Activated T-cell treated with anti-CD3 and anti-CD28 coated beads, Interleukin-2, amount 50 U/mL, for 24 hours (primary cell): ENCODE measurements at places on chromosomes 6 and 20.

DNA sequence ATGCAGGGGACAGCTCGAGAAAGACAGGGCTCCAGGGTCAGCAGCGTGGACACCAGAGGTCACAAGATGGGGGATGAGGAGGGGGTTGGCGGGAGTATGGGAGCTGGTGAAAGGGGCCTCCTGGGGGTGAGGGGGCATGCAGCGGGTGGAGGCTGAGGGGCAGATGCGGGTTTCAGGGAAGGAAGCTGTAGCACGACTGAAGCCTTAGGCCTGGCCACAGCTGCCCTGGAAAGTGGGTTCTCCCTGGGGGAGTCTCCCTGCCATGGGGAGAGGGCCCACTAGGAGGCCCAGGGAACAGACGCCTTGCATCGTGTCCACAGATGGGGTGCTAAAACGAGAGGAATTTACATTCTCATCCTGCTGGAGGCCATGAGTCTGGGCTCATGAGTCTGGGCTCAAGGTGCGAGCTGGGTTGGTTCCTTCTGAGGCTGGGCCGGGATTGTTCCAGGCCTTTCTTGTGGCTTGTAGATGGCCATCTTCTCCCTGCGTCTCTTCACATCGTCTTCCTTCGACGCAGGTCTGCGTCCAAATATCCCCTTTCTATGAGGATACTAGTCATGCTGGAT, 18.0 kb downstream of the APCDD1L start:
- no peak for DNase-seq

DNA sequence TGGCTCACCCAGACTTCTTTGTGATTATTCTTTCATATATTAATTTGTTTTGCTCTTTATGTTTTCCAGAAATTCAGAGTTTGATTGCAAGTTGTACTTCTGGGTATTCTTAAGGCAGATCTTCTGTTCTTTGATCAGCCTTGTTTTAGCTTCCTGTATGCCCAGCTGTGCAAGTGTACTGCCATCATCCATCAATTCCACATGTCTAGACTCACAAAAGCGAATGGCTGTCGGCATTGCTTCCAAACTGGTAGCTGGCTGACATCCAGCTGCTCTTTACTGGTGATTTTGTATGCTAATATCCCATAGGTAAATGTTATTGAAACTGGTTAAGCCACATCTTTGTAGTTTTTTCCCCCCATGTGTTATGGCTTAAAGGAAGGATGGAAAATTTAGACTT, 1084.8 kb upstream of the CITED2 start:
- no peak for DNase-seq

DNA sequence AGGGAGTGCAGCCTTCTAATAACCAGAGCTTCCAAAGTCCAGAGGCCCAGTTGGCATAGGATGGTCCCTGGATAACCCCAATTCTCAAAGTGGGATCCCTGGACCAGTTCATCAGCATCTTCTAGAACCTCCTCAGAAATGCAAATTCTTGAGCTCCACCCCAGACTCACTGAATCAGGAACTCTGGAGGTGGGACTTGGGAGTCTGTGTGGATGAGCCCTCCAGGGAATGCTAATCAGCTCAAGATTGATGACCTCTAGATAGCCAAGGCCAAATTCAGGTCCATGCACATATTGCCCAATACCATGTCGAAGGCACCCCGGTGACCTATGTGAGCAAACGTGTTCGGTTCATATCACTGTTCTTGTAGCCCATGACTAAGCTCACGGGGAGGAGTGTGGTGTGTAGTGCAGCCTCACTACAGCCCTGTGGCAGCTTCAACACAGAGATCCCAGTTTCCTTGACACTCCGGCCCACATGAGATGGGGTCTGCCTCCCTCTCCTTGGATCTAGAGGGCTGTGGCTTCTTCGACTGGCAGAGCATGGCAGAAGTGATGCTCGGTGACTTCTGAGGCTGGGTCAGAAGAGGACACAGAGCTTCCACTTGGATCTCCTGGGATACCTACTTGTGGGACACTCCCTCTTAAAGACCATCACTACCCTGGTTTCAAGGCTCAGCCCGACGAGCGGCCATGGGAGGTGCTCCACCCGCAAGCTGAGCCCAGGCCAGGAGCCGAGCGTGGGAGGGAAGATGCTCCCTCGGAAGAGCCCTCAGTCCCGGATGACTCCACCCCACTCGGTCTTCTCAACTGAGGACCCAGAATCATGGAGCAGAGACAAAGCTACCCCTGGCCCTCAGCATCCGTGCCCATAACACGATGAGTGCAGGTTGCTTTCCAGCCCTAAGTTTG, 151.1 kb upstream of the CST7 start:
- no peak for DNase-seq

GRCh38 chr6:44250718-44251123, 3.8 kb downstream of the HSP90AB1 start:
- DNase-seq: no peak

DNA sequence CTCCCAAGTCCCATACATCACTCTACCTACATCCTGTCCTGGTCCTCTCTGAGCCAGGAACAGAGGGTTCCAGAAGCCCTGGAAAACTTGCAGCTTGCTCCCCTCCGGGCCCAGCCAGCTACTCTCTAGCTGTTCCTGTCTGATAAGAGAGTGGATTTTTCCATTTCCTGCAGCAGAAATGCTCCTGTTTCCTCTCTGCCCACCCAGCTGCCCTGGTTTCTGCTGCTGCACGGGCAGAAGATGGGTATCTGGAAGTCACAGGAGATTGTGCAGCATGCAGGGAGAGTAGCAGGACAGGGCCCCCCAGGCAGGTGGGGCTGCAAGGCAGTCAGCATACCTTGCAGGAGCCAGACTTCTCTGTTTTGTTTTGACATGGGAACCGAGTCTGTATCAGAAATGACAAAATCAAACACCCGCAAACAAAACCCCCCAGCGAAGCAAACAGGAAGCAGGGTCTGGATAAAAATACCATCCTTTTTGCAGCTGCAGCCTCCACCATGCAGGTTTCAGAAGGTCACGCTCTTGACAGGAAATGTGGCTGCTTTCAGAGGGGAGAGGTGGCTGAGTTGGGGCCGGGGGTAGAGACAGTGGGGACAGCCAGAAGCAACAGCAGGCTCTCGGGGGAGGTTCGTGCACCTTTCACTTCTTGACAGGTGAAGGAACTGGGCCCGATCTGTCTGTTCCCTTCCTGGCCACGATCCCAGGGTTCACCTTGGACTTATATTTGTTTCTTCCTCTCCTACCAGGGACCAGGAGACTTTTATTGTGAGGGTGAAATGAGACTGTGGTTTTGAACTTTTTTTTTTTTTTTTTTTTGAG, 50.8 kb upstream of the FAM83D start:
- DNase-seq: peak; percentile 67

DNA sequence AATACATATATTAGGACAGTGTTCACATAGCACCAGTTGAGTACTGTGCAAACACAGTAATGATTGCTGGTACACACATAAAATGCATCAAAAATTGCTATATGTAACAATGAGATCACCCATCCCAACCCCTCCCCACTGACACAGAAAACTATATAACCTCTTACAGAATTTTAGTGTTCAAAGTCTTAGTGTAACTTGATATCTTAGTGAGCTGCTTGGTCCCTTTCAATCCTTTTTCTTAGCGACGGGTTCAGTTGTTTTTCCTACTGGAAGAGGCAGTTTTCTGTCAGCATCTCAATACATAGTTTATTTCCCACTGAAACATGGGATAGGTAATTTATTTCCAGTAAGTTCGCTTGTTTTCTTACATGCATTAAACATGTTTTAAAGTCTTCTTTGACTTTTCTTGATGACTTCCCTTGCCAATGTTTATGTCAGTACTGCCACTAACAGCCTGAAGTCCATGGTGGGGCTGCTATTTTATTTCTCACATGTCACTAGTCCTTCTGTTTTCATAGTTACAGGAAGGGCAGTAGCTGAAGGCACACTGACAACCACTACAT, 96.4 kb upstream of the FOXC1 start:
- DNase-seq: no peak

DNA sequence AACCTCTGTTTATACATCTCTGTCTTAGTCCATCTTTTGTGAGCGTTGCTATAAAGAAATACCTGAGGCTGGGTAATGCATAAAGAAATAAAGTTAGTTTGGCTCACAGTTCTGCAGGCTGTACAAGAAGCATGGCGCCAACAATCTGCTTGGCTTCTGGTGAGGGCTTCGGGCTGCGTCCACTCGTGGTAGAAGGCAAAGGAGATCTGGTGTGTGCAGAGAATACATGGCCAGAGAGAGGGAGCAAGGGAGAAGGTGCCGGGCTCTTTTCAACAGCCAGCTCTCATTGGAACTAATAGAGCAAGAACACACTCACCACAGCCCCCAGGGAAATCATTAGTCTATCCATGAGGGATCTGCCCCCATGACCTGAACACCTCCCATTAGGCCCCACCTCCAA, 100.3 kb upstream of the SRSF6 start:
- DNase-seq: no peak

GRCh38 chr6:47440719-47441118, 36.9 kb upstream of the CD2AP start:
- no peak for DNase-seq

GRCh38 chr6:167212713-167213005, 54.9 kb upstream of the GPR31 start:
- no peak for DNase-seq

GRCh38 chr6:54719131-54719530, 127.4 kb upstream of the FAM83B start:
- DNase-seq: no peak

DNA sequence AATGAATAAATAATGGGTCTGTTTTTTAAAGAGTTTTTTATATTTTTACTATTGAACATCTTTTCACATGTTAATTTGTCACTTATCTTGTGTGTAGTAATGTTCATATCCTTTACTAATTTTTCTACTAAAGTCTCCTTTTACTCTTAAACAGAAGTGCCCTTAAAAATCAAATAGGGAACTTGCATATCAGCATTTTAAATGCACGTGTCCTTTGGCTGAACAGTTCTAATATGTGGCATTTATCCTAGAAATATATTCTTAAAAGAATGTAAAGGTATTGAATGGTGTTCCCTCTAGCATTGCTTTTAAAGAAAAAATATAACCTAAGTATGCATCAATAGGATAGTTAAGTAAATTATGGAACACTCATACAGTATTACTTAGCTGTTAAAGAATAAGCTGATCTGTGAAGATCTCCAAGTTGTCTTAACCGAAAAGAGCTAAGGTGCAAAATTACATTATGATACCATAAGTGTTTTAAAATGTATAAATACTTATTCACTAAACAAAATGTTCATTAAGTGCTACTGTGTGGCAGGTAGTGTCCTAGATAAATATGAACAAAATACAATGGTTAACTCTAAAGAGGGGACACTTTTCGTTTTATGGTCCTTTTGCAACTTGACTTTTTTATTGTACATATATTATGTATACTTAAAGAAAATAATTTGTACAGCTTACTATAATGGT, 631 bp upstream of the PGBD1 start:
- DNase-seq: no peak

GRCh38 chr6:74642101-74642500, 563.8 kb downstream of the COL12A1 start:
- no peak for DNase-seq

DNA sequence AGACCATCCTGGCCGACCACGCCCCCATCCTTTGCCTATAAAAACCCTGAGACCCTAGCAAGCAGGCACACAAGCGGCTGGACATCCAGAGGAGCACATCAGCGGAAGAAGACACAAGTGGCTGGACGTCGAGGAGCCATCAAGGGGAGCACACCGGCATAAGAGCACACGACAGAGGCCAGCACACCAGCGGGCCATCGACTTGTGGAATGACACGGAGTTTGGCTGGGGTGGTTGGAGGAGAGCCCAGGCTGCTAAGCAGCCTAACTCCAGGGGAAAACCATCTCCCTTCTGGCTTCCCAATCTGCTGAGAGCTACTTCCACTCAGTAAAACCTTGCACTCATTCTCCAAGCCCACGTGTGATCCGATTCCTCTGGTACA, 44.8 kb upstream of the BCLAF1 start:
- DNase-seq: no peak

- no peak for DNase-seq
Measured at GRCh38 chr6:83069633-83070032, 2.2 kb downstream of the DOP1A start.

DNA sequence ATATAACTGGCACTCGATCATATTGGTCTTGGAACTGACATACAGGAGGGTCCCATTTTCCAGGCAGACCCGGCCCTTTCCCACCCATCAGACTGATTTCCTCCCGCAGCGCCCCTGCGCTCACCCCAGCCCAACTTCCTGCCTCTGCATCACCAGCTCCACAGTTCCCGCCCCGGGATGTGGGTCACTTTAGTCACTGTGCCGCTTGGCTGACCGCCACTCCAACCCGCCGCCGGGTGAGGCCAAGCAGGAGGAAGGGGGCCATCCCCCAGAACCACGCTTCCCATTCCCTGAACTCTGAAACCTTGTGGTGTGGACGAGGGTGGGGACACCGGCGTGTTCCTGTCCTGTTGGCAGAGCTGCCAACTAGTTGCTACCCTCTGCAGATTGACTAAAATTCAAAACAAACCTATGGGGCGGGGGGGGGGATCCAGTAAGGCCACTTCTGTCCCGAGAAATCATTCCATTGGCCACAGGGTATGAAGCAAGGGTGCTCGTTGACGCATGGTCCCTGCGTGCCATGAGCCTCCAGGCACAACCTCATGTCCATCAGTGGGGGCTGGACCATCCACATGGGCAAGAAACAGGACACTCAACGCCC, 12.3 kb downstream of the TGM2 start:
- peak; percentile 37 for DNase-seq

DNA sequence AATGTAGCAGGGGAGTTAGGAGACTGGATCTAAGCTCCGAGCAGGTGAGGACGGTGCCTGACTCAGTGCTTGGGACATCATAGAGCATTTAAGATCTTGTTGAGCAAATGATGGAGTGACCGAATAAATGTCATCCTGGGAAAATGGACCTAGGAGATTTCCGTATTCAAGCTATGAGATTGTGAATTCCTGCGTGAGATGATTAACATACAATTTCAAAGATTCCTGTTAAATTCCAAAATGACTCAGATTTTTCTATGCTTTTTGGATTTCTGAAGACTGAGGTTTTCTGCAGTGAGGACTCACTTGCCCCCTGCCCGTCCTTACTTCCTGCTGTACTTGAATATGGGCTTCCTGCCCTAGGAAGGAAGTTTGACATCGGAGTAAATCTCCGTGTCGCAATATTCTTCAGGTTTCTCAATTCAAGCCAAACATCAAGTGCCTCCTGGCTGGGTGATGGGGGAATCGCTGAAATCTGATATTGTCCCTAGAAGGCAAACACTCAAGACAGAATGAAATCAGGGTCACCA, 5.2 kb downstream of the SYTL3 start:
- no peak for DNase-seq

GRCh38 chr20:19114410-19114809, 98.0 kb upstream of the SLC24A3 start:
- no peak for DNase-seq
